Activated naive CD8-positive, alpha-beta T cell treated with anti-CD3 and anti-CD28 coated beads for 36 hours (primary cell): ENCODE measurements at places on chromosomes 16 and 17. TPM values are rescaled to one million over a fixed set of nuclear protein-coding genes. Genes with fewer than 3 reads are reported as not detected.
A peak's percentile ranks its signal among the peaks of the same experiment; 100 is the strongest.

DNA sequence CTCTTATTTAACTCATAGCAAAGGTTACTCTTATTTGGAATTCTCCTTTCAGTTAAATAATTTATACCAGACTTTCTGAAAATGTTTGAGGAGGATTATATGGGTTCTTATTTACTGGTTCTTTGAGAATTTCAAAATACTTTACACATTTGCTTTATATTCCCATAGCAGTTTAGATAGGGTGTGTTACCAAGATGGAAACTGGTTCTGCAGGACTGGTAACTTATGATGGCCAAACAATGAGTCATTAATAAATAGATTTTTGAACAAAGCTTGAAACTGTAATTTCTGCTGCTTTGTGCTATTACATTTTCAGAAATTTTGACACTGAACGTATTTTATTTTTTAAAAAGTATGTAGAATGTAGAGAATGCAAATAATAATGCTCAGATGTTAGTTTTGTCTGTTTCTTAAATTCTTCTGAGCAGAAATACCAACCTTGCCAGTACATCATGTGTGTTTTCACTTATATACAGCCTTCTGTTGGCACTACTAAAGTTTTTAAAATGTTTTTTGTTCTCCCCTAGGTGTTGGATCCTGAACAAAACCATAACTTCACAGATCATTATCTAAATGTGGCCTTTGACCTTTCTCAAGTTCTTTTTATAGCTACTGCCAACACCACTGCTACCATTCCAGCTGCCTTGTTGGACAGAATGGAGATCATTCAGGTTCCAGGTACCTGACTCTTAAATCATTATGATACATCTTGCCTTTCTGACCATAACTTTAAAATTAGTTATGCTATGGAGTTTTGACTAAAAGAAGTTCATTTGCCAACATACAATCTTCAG, 48.3 kb upstream of the ABCC11 start:
- no peak for DNase-seq

DNA sequence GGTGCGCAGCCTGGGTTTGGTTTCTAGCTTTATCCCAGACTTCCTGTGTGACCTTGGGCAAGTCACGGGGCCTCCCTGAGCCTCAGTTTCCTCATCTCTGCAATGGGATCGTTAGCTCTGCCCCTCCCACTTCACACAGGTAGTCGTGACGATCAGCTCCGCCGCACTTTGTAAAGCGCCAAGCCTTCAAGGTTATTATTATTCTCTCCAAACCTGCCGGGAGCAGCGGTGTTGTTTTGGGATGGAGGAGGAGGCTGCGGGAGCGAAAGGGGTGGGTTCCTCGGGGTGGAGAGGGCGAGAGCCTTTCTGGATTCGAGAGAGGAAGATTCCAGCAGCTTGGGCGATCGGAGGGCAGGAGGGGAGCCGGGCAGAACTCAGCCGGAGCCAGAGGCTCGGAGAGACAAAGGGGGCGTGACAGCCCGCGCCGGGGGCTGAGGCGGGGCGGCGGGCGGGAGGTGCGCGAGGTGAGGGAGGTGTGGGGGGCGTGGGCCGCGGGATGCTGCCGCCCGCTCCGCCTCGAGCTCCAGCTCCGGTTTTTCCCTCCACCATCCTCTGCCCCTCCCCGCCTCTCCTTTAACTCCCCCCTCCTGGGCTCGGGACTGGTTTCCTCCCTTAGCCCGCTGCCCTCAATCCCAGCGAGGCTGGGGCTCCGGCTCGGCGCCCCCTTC, at the start of gene EFNB3:
Gene EFNB3 (plus strand): TSS at position 602 of the 668 bp plus-strand sequence. CDS start 397 bp downstream, outside the sequence.
- DNase-seq = no peak

The TMEM231 gene
- total RNA-seq = 4.4 TPM

- no peak for DNase-seq
Observed at GRCh38 chr17:49681106-49681979, 3.4 kb upstream of the SPOP start.

The IGSF6 gene
- 0.10 TPM for total RNA-seq

DNA sequence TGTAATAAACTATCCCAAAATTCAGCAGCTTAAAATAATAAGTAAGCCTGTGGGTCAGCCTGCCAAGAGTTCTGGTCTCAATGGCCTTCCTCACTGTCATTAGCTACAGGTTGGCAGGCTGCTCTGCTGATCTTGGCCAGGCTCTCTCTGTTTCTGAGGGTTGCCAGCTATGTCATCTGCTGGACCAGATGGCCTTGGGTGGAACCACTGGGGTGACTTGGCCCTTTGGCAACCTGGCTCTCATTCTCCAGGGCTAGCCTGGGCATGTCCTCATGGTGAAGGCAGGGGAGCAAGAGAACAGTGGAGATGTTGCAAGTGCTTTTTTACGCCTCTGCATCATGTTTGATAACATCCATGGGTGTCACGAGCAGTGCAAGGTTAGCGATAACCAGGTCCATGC, 13.9 kb downstream of the ITGAM start:
- DNase-seq = no peak

- DNase-seq = no peak
Observed at GRCh38 chr17:40800381-40800780, 622 bp upstream of the KRT28 start.

The CTRB1 gene
- not detected for total RNA-seq

The IRX3 gene
- not detected for total RNA-seq

DNA sequence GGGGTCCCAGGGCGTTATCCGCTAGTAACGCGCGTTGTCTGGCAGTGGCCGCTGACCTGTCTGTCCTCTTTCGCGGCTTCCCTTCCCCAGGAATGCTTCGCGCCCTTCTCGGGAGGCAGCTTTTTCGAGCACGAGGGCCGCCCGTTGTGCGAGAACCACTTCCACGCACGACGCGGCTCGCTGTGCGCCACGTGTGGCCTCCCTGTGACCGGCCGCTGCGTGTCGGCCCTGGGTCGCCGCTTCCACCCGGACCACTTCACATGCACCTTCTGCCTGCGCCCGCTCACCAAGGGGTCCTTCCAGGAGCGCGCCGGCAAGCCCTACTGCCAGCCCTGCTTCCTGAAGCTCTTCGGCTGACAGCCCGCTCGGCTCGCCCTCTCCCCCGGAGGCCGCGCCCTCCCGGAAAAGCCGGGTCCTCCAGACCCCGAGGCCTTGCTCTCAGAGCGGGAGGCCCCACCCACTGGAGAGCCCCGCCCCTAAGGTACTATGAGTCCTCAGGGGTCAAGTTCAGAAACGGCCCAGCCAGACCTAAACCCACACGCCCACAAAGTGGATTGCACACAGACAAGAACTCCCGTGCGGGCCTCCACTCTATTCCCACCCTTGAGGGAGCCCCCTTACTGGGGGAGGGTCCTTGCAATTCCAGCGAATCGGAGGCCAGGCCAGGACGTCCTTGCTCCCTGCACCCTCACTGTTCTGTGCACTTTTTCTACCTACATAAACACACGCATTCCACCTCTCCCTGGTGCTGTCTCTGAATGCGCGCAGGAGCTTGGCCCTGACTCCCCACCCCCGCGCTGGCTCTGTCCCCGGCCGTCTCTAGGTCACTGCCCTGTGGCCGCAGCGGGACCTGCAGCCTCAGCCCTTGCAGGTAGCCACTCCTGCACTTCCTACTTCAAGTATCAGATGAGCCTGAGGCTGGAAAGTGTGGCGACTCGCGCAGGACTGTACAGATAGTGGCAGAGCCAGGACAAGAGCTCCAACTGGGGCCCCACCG, 5.4 kb upstream of the SLC5A2 start:
- DNase-seq = peak; percentile 45

- no peak for DNase-seq
Observed at GRCh38 chr17:62916684-62917571, 49.1 kb upstream of the TANC2 start.

GRCh38 chr17:64496348-64496785, 487 bp downstream of the POLG2 start:
- no peak for DNase-seq

The UBN1 gene
- total RNA-seq = 30.7 TPM

The FOXO3B gene
- total RNA-seq = 7.6 TPM

DNA sequence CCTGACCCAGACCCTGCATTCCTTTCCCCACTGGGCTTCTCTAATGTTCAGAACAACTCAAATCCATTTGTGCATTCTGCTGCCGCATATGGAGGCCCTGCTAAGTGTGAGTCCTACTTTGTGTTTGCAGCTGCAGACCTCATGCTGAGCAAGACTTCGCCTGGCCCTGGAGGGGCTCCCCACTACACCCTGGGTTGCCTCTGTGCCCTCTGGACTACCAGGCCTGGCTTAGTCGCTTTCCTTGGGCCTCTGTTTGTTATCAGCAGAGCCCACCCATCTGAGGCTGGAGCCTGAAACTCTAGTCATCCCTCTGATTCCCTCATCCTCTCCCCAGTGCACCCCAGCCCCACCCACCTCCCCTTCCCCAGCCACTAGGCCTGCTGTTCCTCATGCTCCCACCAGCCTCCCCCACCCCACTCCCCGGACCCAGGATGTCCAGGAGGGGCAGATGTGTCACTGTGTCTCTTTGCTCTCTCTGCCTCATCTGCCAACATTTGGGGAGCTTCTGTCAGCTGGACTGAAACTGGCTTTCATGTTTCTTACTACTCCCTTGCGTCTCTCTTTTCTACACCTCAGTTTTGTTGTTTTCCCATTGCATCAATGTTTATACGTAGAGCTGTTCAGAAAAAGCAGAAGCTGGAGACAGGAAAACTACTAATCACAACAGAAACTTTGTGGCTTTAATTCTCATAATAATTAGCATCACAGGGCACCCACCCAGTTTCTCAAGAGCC, 17.9 kb upstream of the CD300E start:
- DNase-seq = no peak

GRCh38 chr16:11064851-11065250, 120.5 kb downstream of the CLEC16A start:
- DNase-seq = no peak

- DNase-seq = no peak
Observed at GRCh38 chr16:84225571-84225970, 14.2 kb downstream of the KCNG4 start.

The HSPB9 gene
- total RNA-seq = 0.18 TPM

- DNase-seq = no peak
Observed at GRCh38 chr16:50902457-50902856, 160.6 kb downstream of the CYLD start.

GRCh38 chr16:3945751-3946603, 65.5 kb upstream of the CREBBP start:
- DNase-seq = no peak

DNA sequence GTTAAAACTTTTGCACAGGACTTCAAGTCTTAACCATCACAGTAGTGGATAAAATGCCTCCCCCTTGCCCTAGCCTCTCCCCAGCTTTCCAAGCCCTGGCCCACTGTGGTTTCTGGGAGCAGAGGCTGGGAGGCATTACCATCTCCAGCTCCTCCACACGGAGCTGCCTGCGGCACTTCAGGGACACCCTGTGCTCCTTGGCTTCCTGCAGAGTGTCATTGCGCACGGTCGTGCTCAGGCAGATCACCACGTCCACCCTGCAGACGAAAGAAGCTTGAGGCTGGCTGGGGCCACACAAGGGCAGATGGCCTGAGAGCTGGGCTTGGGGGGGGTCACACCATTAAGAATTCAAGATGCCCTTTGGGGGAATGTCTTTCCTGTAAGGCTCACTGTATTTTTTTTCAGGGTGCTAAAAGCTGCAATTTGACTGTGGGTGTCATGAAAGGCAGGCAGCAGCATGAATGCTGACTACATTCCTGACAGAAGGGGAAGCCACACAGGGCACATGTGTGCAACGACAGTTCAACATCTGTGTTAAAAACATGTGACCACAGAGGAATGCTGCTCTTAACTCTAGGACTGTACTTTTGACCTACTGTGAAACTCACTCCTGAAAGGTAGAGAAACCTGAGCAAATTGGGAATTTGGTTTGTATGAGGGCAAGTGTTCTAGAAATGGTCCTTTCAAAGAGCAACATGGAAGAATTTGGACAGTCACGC, 47.7 kb upstream of the CLEC18B start:
- no peak for DNase-seq

- DNase-seq = no peak
Observed at GRCh38 chr17:62126292-62126691, 61.2 kb upstream of the MED13 start.

GRCh38 chr16:56932721-56933619, 1.0 kb downstream of the HERPUD1 start:
- peak; percentile 46 for DNase-seq

The CCL3 gene
- 52.7 TPM for total RNA-seq

DNA sequence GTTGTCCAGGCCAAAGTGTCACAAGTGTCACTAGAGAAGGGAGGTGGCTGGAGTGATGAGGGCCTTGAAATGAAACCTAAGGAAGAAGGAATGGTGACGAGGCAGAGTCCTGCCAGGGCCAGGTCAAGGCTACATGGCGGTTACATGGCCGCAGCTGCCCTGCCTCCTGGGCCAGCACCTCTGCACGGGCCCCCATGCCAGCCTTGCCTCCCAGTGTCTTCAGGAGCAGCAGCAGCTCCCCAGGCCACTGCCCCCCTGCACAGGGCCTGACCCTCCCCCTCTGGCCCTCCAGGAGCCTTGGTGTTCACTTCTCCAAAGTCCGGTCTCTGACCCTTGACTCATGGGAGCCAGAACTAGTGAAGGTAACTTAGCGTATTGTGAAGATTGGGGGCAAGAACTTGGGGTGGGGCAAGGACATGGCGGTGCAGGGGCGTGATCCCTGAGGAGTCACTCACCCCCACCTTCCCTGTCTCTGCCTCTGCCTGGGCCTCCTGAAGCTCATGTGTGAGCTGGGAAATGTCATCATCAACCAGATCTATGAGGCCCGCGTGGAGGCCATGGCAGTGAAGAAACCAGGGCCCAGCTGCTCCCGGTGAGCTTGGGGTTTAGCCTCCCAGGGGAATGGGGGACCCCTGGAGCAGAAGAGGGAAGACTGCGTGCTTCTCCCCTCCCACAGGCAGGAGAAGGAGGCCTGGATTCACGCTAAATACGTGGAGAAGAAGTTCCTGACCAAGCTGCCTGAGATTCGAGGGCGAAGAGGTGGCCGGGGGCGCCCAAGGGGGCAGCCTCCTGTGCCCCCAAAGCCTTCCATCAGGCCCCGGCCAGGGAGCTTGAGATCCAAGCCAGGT, 4.1 kb upstream of the KCTD11 start:
- no peak for DNase-seq

DNA sequence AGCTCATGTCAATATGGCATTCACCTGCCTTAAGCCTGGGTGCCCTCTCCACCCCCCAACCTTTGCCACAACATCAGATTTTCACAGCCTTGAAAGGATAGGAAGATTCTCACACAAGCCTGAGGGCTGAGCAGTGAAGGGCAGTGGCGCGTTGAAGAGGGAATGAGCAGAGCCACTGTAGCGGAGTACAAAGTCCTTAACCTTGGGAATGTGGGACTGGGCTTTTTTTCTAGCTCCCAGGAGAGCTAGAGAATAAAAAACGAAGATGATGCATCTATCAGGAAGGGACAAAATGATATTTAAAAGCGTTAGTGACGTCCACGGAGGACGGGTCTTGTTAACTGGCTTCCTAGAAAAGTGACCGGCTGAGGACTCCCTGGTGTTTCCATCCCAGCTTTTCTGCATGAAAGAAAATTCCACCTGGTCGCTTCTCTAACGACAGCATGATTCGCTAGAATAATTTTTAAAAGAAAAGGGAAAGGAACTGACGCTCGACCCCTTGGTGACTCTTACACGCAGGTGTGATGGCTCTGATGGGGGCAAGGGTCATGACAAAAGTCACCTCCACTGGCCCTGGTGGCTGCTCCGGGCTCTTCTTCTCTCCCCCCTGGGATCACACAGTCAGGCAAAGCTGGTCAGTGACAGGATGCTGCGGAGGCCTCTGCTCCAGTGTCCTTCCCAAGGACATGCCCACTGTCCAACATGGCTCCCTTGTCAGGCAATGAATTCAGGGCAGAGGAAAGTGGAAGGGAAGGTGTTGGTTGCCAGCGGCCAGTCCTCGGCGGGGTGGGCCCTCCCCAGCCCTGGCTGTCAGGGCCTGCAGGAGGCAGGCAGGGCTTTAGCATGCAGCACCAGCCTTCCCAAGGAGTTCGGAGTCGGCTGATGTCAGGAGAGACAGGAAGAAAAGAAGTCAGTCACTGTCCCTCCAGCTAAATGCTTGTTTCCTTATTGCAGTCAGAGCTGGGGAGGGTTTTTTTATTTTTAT, 58.4 kb upstream of the IRX3 start:
- DNase-seq = no peak

The RANBP10 gene
- total RNA-seq = 16.1 TPM
